Vagina (tissue), 2 donors: ENCODE measurements at places on chromosomes 5 and 9. TPM values are rescaled to one million over a fixed set of nuclear protein-coding genes. Genes with fewer than 3 reads are reported as not detected.
A peak's percentile ranks its signal among the peaks of the same experiment; 100 is the strongest.

DNA sequence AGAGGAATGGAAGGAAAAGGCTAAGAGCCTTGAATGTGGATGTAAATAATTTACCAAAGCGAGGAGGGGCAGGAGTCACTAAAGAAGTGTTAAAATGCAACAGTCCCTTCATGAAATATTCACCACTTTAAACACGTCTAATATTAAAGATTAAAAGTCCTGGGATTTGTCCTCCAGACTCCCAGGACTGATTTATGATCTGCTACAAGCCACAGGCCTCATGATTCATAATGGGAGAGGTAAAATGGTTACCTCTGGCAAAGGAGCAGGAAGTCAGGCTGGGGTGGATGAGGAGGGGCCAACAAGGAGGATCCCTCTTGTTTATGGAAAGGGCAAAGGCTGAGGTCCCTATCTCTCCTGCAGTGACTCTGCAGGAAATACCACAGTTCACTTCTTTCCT lies 292.4 kb downstream of the TRIM32 start:
- no peak overlapping the region for H3K4me3 ChIP-seq
- H3K27me3 ChIP-seq, result no peaks in the 10 kb centered on the region
- no peaks in the 10 kb centered on the region for H3K36me3 ChIP-seq
- no peak overlapping the region for H3K27ac ChIP-seq
- no peak for DNase-seq

IL7R gene
- 69.7 TPM for total RNA-seq

- H3K27me3 ChIP-seq, result no peaks in the 10 kb centered on the region
- DNase-seq, result no peak
- no peaks in the 10 kb centered on the region for H3K36me3 ChIP-seq
- H3K27ac ChIP-seq, result no peak overlapping the region
- no peaks in the 10 kb centered on the region for H3K4me1 ChIP-seq
- H3K4me3 ChIP-seq, result no peak overlapping the region
These were observed 350.0 kb upstream of the ISL1 start for GRCh38 chr5:51033215-51033614.

DNA sequence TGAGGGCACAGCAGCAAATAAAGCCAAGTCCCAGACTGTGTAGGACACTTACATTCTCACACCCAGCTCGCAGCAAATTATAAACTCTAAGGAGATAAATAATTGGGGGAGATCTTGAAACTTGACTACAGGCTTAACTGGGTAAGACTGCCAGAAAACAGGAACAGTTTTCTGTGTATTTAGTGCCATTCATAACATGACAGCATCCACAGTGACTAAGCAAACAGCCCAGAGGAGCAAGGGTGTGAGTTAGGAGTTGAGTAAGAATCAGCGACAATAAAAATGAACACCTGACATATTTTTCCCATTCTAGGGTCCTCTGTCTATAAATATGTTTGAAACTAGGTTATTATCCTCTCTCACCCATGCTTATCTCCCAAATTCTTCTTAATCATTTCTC lies 370.9 kb upstream of the WWC1 start:
- no peaks in the 10 kb centered on the region for H3K27me3 ChIP-seq
- H3K36me3 ChIP-seq, result no peaks in the 10 kb centered on the region

- peaks cover 17% of the 10 kb centered on the region for H3K36me3 ChIP-seq
- peaks cover 25% of the 10 kb centered on the region for H3K4me1 ChIP-seq
- DNase-seq, result no peak
- peak overlapping the region; percentile 77 for H3K4me3 ChIP-seq
- H3K27ac ChIP-seq, result peak overlapping the region; percentile 66
These were observed 569 bp downstream of the YIPF5 start for GRCh38 chr5:144169904-144170275.

DNA sequence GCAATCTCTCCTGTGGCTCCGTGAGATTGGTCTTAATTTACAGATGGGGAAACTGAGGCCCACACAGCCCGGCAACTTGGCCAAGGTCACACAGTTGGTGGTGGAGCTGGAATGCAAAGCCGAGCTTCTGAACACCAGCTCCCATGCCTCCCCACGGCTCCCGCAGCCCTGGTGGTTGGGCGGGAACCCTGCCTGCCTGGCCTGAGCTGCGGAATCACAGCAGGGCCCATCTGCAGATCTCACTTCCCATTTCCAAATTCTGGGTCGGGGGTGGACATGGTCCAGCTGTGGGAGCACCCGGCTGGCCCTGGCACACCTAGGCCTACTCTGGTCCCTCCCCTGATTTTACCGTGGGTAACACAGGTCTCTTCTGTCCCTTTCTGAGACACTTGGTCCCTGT lies 35.3 kb upstream of the PHYKPL start:
- no peak overlapping the region for H3K27ac ChIP-seq
- no peaks in the 10 kb centered on the region for H3K4me1 ChIP-seq
- no peaks in the 10 kb centered on the region for H3K27me3 ChIP-seq
- H3K36me3 ChIP-seq, result no peaks in the 10 kb centered on the region
- no peak overlapping the region for H3K4me3 ChIP-seq
- DNase-seq, result no peak

GRCh38 chr5:134374232-134374631 lies 2.9 kb downstream of the UBE2B start:
- H3K27me3 ChIP-seq, result no peaks in the 10 kb centered on the region
- no peak for DNase-seq
- H3K27ac ChIP-seq, result no peak overlapping the region
- no peak overlapping the region for H3K4me3 ChIP-seq

UAP1L1 gene
- 13.3 TPM for total RNA-seq

- no peaks in the 10 kb centered on the region for H3K36me3 ChIP-seq
- H3K27ac ChIP-seq, result no peak overlapping the region
These were observed 140.7 kb upstream of the RANBP3L start for GRCh38 chr5:36442352-36442751.

MAP1B gene
- total RNA-seq, result 386 TPM

CCL27 gene
- not detected for total RNA-seq

DNA sequence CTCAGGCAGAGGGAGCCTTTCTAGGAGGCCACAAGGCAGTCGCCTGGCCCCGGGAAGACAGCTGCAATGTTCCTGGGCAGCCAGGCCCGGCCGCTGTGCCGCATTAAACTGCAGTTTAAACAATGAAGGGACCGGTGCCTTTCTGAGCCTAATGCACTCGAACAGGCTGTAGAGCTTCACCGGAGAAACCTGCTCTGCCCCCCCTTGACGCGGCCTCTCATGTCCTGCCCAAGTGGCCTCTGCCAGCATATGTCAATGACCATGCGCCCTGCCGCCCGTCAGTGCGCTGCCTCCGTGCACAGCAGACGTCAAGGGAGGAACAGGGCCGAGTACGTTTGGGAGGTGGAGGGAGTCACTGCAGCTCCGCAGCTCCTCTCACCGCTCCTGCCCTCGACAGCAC lies 38.4 kb upstream of the BARHL1 start:
- no peaks in the 10 kb centered on the region for H3K36me3 ChIP-seq
- no peak overlapping the region for H3K27ac ChIP-seq
- no peak overlapping the region for H3K4me3 ChIP-seq
- peaks cover 7% of the 10 kb centered on the region for H3K4me1 ChIP-seq

- H3K27me3 ChIP-seq, result no peaks in the 10 kb centered on the region
- DNase-seq, result no peak
- H3K4me1 ChIP-seq, result peaks cover 10% of the 10 kb centered on the region
These were observed 86.2 kb downstream of the TTC39B start for GRCh38 chr9:15220658-15221318.

DNA sequence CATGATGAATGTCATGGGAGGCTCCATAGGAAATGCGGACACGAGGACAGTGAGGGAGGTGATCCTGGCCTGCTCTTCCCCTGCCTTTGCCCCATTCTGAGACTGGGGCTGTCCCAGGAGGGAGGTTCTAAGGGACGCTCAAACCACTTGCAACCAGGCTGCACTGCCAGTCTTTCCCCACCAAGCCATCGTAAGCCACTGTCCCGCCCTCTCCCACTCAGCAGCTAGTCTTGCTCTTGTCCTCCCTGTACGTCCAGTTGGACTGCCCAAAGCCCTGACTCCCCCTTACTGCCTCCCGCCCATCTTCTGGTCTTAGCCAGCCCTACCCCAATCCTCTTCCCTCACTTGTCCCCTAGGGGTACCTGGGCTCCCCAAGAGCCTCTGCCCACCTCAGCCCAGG lies 115.7 kb downstream of the FSTL4 start:
- peak; percentile 52 for DNase-seq
- H3K36me3 ChIP-seq, result no peaks in the 10 kb centered on the region
- no peak overlapping the region for H3K27ac ChIP-seq
- H3K27me3 ChIP-seq, result no peaks in the 10 kb centered on the region
- H3K4me1 ChIP-seq, result no peaks in the 10 kb centered on the region

DNA sequence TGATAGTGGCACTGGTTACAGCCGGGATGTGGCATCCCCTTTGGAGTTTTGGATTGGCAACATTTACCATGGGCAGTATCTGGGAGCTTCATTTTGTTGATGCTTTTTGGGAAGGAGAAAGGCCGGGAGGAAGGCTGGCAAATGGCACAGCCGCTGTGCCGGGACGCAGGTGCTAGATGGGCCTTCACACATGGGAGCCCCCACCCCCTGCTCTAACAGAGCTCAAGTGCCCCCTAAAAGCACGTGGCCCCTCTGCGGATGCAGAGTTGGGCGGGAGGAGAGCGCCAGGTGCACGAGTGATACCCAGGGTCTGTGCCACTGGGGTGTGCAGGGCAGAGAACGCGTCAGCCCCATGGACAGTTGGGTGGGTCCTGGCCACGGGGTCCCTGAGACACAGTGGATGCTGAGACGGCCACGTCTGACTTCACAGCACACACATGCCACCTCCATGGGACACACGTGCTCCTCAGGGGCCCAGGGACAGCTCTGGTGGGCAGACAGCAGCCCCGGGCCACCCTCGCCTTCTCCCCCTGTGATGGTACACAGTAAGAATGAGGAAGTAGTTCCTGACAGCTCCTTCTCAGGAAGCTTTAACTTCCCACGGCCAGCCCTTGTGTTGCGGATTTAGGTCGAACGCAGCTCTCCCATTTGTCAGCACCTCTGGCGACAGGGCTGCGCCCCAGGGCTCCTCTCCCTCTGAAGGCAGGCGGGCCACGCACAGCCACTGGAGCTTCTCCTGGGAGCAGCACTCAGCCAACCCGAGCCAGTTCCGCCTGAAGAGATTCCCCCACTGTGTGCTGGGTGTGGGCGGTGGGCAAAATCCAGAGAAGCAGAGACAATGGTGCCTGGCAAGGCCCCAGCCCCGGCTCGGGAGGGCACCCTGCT lies 10.8 kb downstream of the SLC9A3 start:
- no peaks in the 10 kb centered on the region for H3K36me3 ChIP-seq
- H3K4me3 ChIP-seq, result no peak overlapping the region
- H3K4me1 ChIP-seq, result peaks cover 21% of the 10 kb centered on the region
- H3K27me3 ChIP-seq, result no peaks in the 10 kb centered on the region
- no peak for DNase-seq
- H3K27ac ChIP-seq, result peak overlapping the region; percentile 50

- no peaks in the 10 kb centered on the region for H3K36me3 ChIP-seq
- DNase-seq, result no peak
- H3K27me3 ChIP-seq, result no peaks in the 10 kb centered on the region
- H3K27ac ChIP-seq, result peak overlapping the region; percentile 81
These were observed 7.0 kb downstream of the SQSTM1 start for GRCh38 chr5:179827680-179828079.

PDGFRB gene
- 173 TPM for total RNA-seq

PPP3R2 gene
- total RNA-seq, result not detected

DNA sequence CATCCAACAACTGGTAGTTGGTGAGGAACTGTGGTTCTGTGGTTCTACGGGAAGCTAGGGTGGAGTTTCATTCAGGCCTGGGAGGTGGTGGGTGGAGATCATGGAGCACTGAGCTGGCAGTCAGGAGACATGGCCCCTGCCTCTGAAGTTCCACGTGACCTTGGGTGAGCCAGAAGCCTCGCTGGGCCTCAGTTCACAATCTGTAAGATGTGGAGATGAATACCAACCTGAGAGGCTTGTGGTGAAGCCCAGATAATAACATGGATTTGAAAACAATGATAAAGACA lies 177.9 kb downstream of the MACROH2A1 start:
- no peaks in the 10 kb centered on the region for H3K36me3 ChIP-seq
- DNase-seq, result no peak
- H3K4me1 ChIP-seq, result peaks cover 37% of the 10 kb centered on the region
- H3K4me3 ChIP-seq, result no peak overlapping the region
- H3K27ac ChIP-seq, result peak overlapping the region; percentile 61

DNA sequence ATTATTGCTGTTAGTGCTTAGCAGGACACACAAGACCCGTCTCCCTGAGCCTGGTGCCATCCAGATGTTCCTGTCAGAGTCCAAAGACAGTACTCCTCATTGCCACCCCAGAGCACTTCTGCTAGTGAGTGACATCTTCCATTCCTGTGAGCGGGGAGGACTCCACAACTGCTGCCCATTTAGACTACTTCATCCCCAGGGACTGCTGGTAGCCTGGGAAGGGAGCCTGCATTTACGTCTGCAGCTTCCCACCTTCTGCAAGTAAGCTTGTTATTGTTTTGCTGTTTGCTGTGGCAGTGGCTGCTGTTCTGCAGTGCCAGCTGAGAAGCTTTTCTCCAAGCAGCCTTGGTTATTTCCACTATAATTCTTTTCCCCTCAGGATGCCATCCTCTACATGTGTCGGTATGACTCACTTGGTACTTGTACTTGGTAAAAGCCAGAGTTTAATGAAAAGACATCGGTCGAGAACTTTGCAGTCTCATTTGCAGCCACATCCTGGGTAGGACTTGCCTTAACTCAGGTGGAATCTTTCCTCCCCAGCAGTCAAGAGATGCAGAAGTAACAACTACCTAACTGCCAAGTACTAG lies 10.6 kb upstream of the MAP1B start:
- H3K27ac ChIP-seq, result no peak overlapping the region
- no peak overlapping the region for H3K4me3 ChIP-seq
- no peaks in the 10 kb centered on the region for H3K27me3 ChIP-seq
- H3K4me1 ChIP-seq, result no peaks in the 10 kb centered on the region

GRCh38 chr5:26578002-26578401 lies 460.4 kb downstream of the CDH9 start:
- no peaks in the 10 kb centered on the region for H3K27me3 ChIP-seq
- H3K27ac ChIP-seq, result no peak overlapping the region
- no peaks in the 10 kb centered on the region for H3K36me3 ChIP-seq
- no peak overlapping the region for H3K4me3 ChIP-seq
- peaks cover under 1% of the 10 kb centered on the region for H3K4me1 ChIP-seq

GRCh38 chr9:5719100-5719926 lies 90.4 kb downstream of the RIC1 start:
- H3K4me3 ChIP-seq, result no peak overlapping the region
- peaks cover 27% of the 10 kb centered on the region for H3K36me3 ChIP-seq
- no peak for DNase-seq
- H3K27ac ChIP-seq, result no peak overlapping the region
- no peaks in the 10 kb centered on the region for H3K27me3 ChIP-seq

GRCh38 chr5:2848619-2849018 lies 97.1 kb upstream of the IRX2 start:
- no peaks in the 10 kb centered on the region for H3K27me3 ChIP-seq
- H3K27ac ChIP-seq, result no peak overlapping the region
- H3K36me3 ChIP-seq, result no peaks in the 10 kb centered on the region
- no peak for DNase-seq
- no peaks in the 10 kb centered on the region for H3K4me1 ChIP-seq
